ENCODE measurements at places on chromosomes 2 and 18.

- H3K36me3 ChIP-seq = no peaks in the 10 kb centered on the region
- peaks cover 2% of the 10 kb centered on the region for H3K4me1 ChIP-seq
Measured at GRCh38 chr18:58671632-58672564, 633 bp downstream of the MALT1 start.

GRCh38 chr18:41655074-41655473, 300.0 kb upstream of the PIK3C3 start:
- H3K4me3 ChIP-seq = no peak overlapping the region
- H3K36me3 ChIP-seq = no peaks in the 10 kb centered on the region
- H3K27ac ChIP-seq = no peak overlapping the region
- H3K27me3 ChIP-seq = no peaks in the 10 kb centered on the region
- H3K4me1 ChIP-seq = no peaks in the 10 kb centered on the region

GRCh38 chr2:196957881-196958525, 31.5 kb upstream of the PGAP1 start:
- H3K27ac ChIP-seq = no peak overlapping the region
- no peaks in the 10 kb centered on the region for H3K4me1 ChIP-seq
- H3K27me3 ChIP-seq = no peaks in the 10 kb centered on the region
- no peak for DNase-seq
- no peak overlapping the region for H3K4me3 ChIP-seq

DNA sequence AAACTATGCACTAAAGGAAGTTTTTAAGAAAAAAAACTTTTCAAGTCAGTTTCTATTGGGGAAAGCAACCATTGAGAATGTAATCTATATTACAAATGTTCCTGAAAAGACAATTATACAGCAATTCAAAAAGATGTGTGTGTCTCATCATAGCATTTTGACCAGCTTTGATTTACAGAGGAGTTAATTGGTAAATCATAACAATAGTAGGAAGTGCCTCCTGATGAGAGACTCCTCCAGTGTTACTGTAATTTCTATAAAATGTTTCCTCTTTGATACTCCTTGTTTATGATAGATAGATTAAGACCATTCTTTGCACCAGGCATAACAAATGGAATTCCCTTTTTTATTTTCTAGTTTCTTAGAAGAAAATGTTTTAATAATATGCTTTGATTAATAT, 249.9 kb downstream of the CALCRL start:
- no peak overlapping the region for H3K27ac ChIP-seq
- DNase-seq = no peak
- no peaks in the 10 kb centered on the region for H3K4me1 ChIP-seq

GRCh38 chr18:9828506-9829396, 57.0 kb upstream of the TXNDC2 start:
- no peak overlapping the region for H3K4me3 ChIP-seq
- peak overlapping the region; percentile 66 for H3K27ac ChIP-seq
- no peaks in the 10 kb centered on the region for H3K27me3 ChIP-seq
- peaks cover 33% of the 10 kb centered on the region for H3K4me1 ChIP-seq
- H3K36me3 ChIP-seq = no peaks in the 10 kb centered on the region

- H3K4me3 ChIP-seq = no peak overlapping the region
- H3K27ac ChIP-seq = no peak overlapping the region
- no peaks in the 10 kb centered on the region for H3K27me3 ChIP-seq
- no peaks in the 10 kb centered on the region for H3K4me1 ChIP-seq
Measured at GRCh38 chr18:42126586-42126985, 171.6 kb downstream of the PIK3C3 start.

- DNase-seq = no peak
- peaks cover 2% of the 10 kb centered on the region for H3K36me3 ChIP-seq
- H3K27me3 ChIP-seq = no peaks in the 10 kb centered on the region
- peak overlapping the region; percentile 96 for H3K4me3 ChIP-seq
- no peak overlapping the region for H3K27ac ChIP-seq
Measured at GRCh38 chr18:57619876-57620275, 1.8 kb downstream of the NARS1 start.

GRCh38 chr2:222950638-222951285, 89.9 kb downstream of the ACSL3 start:
- H3K4me3 ChIP-seq = no peak overlapping the region
- H3K27me3 ChIP-seq = no peaks in the 10 kb centered on the region
- H3K27ac ChIP-seq = peak overlapping the region; percentile 52
- peak; percentile 94 for DNase-seq
- H3K4me1 ChIP-seq = peaks cover 5% of the 10 kb centered on the region

DNA sequence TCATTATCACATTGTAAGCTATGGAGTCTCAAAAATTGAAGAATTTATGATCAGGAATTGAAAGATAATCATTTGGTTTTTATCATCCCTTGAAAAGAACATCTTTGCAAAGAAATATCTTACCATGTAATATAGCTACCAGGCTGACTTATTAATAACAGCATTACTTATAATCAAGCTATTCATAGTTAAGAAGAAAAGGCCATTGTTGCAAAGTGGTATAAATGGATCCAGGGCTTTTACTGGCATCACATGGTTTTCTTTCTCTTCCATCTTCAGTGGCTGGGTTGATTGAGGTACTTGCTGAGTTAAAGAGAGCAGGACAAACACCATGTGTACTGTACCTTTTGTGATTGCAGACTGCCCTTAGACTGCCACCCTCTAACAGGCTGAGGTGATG, 39.6 kb downstream of the MFSD6 start:
- no peaks in the 10 kb centered on the region for H3K4me1 ChIP-seq
- no peaks in the 10 kb centered on the region for H3K36me3 ChIP-seq
- H3K27ac ChIP-seq = no peak overlapping the region
- no peaks in the 10 kb centered on the region for H3K27me3 ChIP-seq
- DNase-seq = no peak

GRCh38 chr2:191907091-191907490, 60.2 kb upstream of the CAVIN2 start:
- no peaks in the 10 kb centered on the region for H3K36me3 ChIP-seq
- H3K4me3 ChIP-seq = no peak overlapping the region
- H3K27ac ChIP-seq = no peak overlapping the region
- no peak for DNase-seq

GRCh38 chr2:196331851-196332250, 160.5 kb upstream of the STK17B start:
- no peak overlapping the region for H3K27ac ChIP-seq
- H3K4me1 ChIP-seq = peaks cover 12% of the 10 kb centered on the region
- no peaks in the 10 kb centered on the region for H3K36me3 ChIP-seq

GRCh38 chr18:48613589-48614404, 75.0 kb downstream of the CTIF start:
- peak; percentile 29 for DNase-seq
- H3K27ac ChIP-seq = no peak overlapping the region
- H3K36me3 ChIP-seq = peaks cover 2% of the 10 kb centered on the region
- no peaks in the 10 kb centered on the region for H3K4me1 ChIP-seq
- H3K27me3 ChIP-seq = no peaks in the 10 kb centered on the region

- peak; percentile 76 for DNase-seq
- H3K36me3 ChIP-seq = peaks cover 3% of the 10 kb centered on the region
- peaks cover 3% of the 10 kb centered on the region for H3K4me1 ChIP-seq
- no peaks in the 10 kb centered on the region for H3K27me3 ChIP-seq
- H3K27ac ChIP-seq = no peak overlapping the region
Measured at GRCh38 chr2:102166189-102166845, 20.5 kb upstream of the IL1RL2 start.

- no peaks in the 10 kb centered on the region for H3K27me3 ChIP-seq
- no peaks in the 10 kb centered on the region for H3K4me1 ChIP-seq
- no peak overlapping the region for H3K4me3 ChIP-seq
- H3K27ac ChIP-seq = no peak overlapping the region
- DNase-seq = no peak
Measured at GRCh38 chr18:9845256-9845655, 40.5 kb upstream of the TXNDC2 start.

DNA sequence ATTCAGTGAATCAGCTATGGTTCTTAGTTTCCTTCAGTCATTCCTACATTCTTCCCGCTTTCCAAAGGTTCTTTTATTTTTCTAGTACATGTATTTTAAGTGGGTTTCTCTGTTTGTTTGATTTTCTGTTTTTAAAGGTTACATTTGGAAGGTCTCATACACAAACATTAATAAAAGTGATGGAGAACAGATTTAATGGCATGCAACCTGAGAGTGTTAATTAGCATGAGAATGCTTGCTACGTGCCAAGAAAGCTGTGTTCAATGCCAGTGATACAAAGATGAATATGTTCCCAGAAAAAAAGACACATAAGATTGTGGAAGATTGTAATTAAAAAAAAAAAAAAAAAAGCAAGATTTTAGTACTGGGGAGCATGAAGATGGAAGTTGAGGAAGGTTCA, 61.8 kb upstream of the CDC42EP3 start:
- no peaks in the 10 kb centered on the region for H3K4me1 ChIP-seq
- no peak for DNase-seq
- no peak overlapping the region for H3K4me3 ChIP-seq
- H3K36me3 ChIP-seq = no peaks in the 10 kb centered on the region
- no peak overlapping the region for H3K27ac ChIP-seq

DNA sequence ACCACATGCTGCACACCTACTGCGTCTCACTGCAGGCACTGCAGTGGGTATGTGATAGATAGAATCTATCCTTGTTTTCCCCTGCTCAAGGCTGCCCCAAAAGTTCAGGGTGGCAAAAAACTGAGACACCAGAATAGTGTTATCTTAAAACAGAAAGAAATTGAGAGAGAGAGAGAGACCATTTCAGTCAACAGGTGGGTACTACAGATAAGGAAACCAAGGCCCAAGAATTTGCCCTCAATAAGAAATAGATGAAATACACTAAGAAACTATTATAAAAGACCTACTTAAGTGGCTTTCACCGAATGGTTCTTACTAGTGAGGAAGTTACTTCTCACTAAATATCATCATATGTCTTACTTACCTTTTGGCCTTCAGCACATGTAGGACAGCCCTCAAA, 27.9 kb downstream of the EPG5 start:
- H3K27ac ChIP-seq = no peak overlapping the region
- H3K27me3 ChIP-seq = no peaks in the 10 kb centered on the region
- no peak for DNase-seq
- H3K4me3 ChIP-seq = no peak overlapping the region
- H3K4me1 ChIP-seq = peaks cover 3% of the 10 kb centered on the region
